ENCODE measurements at places on chromosomes 4 and X.

DNA sequence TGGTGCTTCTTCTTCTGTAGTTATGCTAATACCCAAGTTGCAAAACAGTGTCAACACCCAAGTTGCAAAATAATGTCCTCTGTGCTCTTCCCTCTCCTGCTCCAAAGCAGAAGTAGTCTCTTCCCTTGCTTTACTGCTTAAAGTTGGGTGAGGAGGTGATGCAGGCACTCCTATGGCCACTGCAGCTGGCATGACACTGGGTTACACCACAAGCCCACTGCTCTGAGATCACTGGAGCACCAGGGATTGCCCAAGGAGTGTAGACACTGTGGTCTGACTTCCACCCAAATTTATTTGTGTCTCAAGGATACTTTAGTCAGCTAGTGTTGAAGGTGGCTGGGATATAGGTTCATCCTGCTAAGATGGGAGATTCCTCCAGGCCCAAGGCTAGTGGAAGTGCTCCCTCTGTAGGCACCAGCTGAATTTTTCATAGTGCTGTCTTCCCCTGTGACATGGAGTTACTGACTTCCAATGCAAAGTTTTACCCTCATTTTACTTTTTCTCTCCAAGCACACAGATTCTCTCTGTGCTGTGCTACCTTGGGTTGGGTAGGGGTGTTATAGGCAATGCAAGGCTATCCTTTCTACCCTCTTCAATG, 196.2 kb upstream of the TENT5D start:
- DNase-seq: no peak

- DNase-seq: no peak
Measured at GRCh38 chr4:67580577-67580976, 22.1 kb downstream of the STAP1 start.

GRCh38 chrX:23785580-23785979, 2.6 kb downstream of the SAT1 start:
- no peak for DNase-seq

DNA sequence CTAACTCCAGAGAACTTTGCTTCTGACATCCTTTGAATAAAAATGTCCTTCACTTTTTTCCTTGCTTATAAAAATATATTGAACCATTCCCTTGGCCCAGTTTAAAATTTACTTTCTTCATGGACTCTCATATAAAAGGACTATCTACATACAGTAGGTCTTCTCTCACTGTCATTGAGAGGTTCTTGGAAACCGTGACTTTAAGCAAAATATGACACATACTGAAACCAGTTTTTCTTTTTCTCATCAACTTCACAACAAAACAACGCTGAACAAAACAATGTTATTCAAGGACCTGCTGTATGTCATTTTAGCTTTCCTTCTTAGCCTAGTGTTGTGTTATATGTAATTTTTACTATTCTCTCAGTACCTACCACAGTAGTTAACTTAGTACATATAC, 496.8 kb downstream of the CENPC start:
- DNase-seq: no peak

All from stimulated activated CD4-positive, alpha-beta T cell treated with anti-CD3 and anti-CD28 coated beads, Interleukin-1b, Interleukin-23, amount 100 ng/mL, for 1 hour (primary cell).